H1 (cell line): ENCODE measurements at places on chromosomes 5 and 9. TPM values are rescaled to one million over a fixed set of nuclear protein-coding genes. Genes with fewer than 3 reads are reported as not detected.

PCDHGB4 gene
- 7.8 and 9.1 TPM in 2 replicates for total RNA-seq

GRCh38 chr5:153896117-153896516, 142.6 kb downstream of the FAM114A2 start:
- no peak for DNase-seq

DNA sequence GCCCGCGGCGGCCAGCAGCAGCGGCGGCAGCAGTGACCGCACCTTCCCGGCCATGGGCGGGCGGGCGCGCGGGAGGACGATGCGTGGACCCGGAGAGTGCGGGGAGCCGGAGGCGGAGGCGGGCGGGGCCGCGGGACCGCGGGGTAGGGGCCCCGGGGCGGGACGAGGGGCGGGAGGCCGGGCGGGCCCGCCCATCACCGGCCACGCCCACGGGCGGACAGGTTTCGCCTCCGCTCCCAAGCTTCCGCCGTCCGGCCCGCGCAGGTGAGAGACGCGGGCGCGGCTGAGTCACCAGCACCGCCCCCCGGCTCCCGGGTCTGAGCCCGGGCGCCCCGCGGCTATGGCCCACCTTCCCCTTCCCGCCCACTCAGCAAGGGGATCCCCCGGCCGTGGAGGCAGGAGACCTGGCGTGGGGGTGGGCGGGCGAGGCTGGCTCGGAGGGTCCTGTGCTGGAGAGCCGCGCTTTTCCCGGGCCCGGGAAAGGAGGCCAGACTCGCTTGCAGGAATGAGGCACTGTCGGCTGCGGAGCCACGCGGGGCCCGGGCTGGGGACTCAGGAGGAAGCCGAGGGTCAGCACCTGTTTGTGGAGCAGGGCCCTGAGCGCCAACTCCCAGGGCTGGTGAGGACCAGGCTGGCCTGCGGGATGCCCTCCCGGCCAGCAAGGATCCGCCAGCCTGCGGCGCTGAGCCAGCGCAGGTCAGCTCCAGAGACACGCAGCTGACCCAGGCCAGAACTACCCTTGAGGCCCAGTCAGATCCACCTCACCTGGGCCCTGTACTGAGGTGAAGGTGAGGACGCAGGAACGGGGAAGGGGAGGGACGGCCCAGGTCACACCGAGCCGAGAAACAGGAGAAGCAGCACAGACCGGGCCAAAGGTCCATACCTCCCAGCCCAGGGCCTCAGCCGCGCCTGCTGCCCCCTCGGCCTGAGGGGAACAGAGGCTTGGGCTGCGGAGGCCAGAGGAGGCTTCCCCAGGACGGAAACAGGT, at the start of gene ENTPD2:
ENTPD2 (minus strand) TSS at position 118 of the 988 bp plus-strand sequence; CDS start at position 54, 64 bp downstream.
- DNase-seq, result peak; percentile 74

- DNase-seq, result no peak
These were observed 708.8 kb downstream of the MTRR start for GRCh38 chr5:8577792-8578191.

SEMA5A gene
- total RNA-seq, result 8.7 and 8.9 TPM in 2 replicates
